Spinal cord (tissue), 10 donors: ENCODE measurements at places on chromosomes 6 and 20. TPM values are rescaled to one million over a fixed set of nuclear protein-coding genes. Genes with fewer than 3 reads are reported as not detected.

CLPSL1 gene
- total RNA-seq = not detected

ID4 gene
- 190 TPM for total RNA-seq

SCRT2 gene
- 0.40 TPM for total RNA-seq

POU5F1 gene
- total RNA-seq = 0.22 TPM

RNF144B gene
- 12.0 TPM for total RNA-seq

KCNK5 gene
- total RNA-seq = 7.4 TPM

OXT gene
- total RNA-seq = 0.33 TPM

MUCL3 gene
- total RNA-seq = not detected

NRSN1 gene
- 3.2 TPM for total RNA-seq

ANKRD6 gene
- 44.5 TPM for total RNA-seq

TOMM34 gene
- total RNA-seq = 10.8 TPM

TRIM10 gene
- 2.2 TPM for total RNA-seq

CFB gene
- 11.6 TPM for total RNA-seq

ENPP3 gene
- 0.99 TPM for total RNA-seq

MACROD2 gene
- 34.0 TPM for total RNA-seq

SH3BGRL2 gene
- 55.9 TPM for total RNA-seq

GRCh38 chr20:23640671-23641667 is 3.2 kb upstream of the CST3 start:
- H3K27me3 ChIP-seq = no peaks in the 10 kb centered on the region
- no peak overlapping the region for H3K4me3 ChIP-seq
- no peak overlapping the region for H3K27ac ChIP-seq

DNA sequence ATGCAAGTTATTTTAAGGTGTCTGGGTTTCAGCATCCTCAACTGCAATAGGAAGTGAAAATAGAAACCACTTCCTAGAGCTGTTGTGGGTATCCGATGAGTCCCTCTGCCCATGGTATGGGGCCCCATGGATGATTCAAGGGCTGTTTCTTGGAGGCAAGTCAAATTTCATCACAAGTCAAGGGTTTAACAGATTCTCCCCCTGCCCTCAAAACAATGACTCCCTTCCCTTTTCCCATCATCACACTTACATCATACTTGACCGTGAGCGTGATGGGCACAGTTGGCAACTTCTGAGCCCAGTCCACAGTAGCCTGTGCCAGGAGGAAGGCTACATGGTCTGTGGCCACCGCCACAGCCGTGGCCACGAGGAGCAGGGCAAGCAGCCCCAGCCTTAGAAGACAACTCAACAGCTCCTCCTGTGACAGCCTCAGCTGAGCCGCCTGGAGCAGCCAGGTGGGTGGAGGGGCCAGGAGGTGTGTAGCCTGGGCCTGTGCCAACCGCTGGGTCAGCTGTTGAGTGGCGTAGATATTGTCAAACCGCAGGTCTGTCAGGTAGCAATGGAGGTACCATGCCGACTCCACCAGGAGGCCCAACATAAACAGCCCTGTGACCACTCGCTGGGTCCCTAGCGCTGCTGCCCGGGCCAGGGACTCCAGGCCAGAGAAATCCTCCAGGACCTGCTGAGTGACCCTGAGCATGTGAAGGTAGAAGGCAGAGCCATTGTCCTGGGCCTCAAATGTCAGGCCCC is 5.2 kb downstream of the OCSTAMP start:
- DNase-seq = no peak
- H3K36me3 ChIP-seq = no peaks in the 10 kb centered on the region
- no peak overlapping the region for H3K4me3 ChIP-seq
- H3K27me3 ChIP-seq = no peaks in the 10 kb centered on the region
- H3K4me1 ChIP-seq = peaks cover 2% of the 10 kb centered on the region

DNA sequence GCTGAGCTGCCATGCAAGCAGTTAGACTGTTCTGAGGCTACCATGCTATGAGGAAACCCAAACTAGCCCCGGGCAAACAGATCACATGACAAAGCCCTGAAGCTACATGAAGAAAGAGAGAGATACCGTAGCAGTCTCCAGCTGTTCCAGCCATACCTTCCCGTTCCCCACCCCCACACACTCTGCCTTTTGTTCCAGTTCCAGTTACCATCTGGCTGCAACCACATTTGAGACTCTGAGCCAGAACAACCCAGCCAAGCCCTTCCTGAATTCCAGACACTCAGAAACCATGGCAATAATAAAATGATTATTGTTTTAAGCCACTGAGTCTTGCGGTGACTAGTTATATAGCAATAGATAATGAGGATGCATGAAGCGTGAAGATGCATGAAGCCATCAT is 28.3 kb downstream of the RIN2 start:
- no peak overlapping the region for H3K4me3 ChIP-seq
- no peak for DNase-seq
- H3K27ac ChIP-seq = no peak overlapping the region
- H3K4me1 ChIP-seq = peaks cover 14% of the 10 kb centered on the region
- H3K27me3 ChIP-seq = no peaks in the 10 kb centered on the region

GRCh38 chr20:14664101-14664500 is 326.7 kb upstream of the FLRT3 start:
- H3K36me3 ChIP-seq = no peaks in the 10 kb centered on the region
- H3K27me3 ChIP-seq = no peaks in the 10 kb centered on the region
- H3K27ac ChIP-seq = no peak overlapping the region
- no peak overlapping the region for H3K4me3 ChIP-seq

GRCh38 chr6:108594640-108595039 is 33.9 kb downstream of the FOXO3 start:
- H3K4me3 ChIP-seq = no peak overlapping the region
- no peaks in the 10 kb centered on the region for H3K27me3 ChIP-seq
- no peaks in the 10 kb centered on the region for H3K36me3 ChIP-seq

- no peak overlapping the region for H3K4me3 ChIP-seq
- H3K4me1 ChIP-seq = peaks cover 3% of the 10 kb centered on the region
- no peaks in the 10 kb centered on the region for H3K36me3 ChIP-seq
- no peak overlapping the region for H3K27ac ChIP-seq
Observed at GRCh38 chr6:52537001-52537753, 39.7 kb downstream of the TRAM2 start.

- no peak overlapping the region for H3K4me3 ChIP-seq
- no peaks in the 10 kb centered on the region for H3K36me3 ChIP-seq
- DNase-seq = no peak
- peaks cover 2% of the 10 kb centered on the region for H3K4me1 ChIP-seq
- no peak overlapping the region for H3K27ac ChIP-seq
Observed at GRCh38 chr6:2465336-2465735, 219.9 kb upstream of the GMDS start.

DNA sequence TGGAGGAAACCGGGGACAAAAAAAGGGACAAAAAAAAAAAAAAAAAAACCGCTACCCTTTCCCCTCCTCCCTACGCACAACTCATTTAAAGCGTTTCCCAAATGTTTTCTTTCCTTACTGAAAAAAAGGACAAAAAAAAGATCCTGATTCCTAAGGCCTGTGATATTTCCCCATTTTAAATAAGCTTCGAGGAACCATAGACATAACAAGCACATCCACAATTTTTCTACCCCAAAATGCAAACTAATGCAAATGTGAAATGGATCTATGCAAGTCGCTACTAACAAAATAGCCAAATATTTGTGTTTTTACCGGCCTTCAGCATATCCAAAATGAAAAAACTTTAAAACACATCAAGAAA is 1.4 kb upstream of the ZNF217 start:
- H3K4me1 ChIP-seq = no peaks in the 10 kb centered on the region
- H3K4me3 ChIP-seq = peak overlapping the region; percentile 81
- H3K27me3 ChIP-seq = no peaks in the 10 kb centered on the region
- peak overlapping the region; percentile 86 for H3K27ac ChIP-seq
- DNase-seq = peak; percentile 53

- H3K4me1 ChIP-seq = no peaks in the 10 kb centered on the region
- no peak overlapping the region for H3K4me3 ChIP-seq
- H3K27me3 ChIP-seq = no peaks in the 10 kb centered on the region
- no peak for DNase-seq
- H3K27ac ChIP-seq = no peak overlapping the region
- no peaks in the 10 kb centered on the region for H3K36me3 ChIP-seq
Observed at GRCh38 chr6:53311586-53311935, 37.2 kb downstream of the ELOVL5 start.

DNA sequence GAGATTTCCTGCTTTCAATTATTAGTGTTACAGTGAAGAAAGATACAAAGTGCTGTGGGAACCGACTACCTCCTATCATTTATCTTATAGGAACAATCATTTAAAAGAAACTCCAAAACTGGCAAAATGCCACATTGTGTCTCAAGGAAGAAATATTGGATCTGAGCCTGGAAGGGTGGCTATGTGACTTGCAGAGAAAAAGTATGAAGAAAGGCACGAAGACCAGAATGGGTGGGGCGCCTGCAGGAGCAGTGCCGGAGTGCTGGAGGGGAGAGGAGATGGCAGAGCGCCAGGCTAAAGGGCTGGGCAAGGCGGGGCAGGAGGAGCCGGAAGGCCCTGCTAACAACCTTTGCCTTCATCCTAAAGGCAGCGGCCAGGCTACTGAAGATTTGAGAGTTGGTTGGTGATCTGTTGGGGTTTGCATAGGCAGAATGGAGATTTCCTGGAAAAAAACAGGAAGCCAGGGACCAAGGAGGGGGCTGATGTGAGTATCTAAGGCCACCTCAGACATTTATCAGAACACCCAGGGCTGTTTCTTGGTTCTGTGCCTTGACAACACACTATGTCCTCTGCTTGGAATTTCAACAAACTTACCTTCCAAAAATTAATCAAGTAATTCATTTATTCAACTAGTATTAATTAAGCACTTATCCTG is 125.6 kb downstream of the MAFB start:
- H3K27ac ChIP-seq = no peak overlapping the region
- no peak for DNase-seq

DNA sequence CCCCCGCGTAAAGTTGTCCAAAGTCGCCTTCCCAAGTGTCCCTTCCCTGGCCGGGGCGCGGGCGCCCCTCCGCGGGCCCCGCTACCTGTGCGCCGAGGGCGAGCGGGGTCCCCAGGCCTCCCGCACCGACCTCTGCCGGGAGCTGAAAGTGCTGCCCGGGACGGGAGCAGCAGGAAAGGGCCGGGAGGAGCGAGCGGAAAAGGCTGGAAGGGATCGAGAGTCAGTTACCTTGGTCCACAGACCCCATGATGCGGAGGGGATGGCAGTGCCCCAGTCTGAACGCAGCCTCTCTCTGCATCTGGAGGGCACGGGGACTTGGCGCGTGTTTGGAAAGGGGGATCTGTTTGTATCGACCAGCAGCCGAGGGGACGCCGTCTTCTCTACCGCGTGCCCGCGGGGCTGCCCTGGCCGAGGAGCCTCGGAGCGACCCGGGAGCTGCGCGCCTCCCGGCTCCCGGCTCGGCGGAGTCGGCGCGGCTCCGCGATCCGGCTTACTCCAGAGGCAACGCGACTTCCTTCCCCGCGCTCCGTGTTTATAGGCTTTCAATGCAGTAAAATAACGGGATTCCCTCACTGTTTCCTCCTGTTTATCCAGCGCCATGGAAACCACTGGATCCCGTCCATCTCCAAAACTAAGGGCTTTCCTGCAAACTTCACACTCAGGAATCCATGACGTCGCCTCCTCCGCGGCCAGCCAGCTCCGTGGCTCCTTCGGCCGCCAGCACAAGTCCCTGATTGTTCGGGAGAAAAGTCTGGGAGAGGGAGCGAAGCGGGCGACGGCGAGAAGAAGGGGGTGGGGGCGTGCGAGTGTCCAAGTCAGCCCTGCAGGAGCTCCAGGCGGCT is 20.0 kb upstream of the NFATC2 start:
- peak overlapping the region; percentile 98 for H3K27ac ChIP-seq
- H3K36me3 ChIP-seq = no peaks in the 10 kb centered on the region
- peaks cover 32% of the 10 kb centered on the region for H3K27me3 ChIP-seq
- peak overlapping the region; percentile 49 for H3K4me3 ChIP-seq

GRCh38 chr6:52517502-52518278 is 59.2 kb downstream of the TRAM2 start:
- no peak overlapping the region for H3K4me3 ChIP-seq
- DNase-seq = peak; percentile 39
- H3K27me3 ChIP-seq = no peaks in the 10 kb centered on the region
- H3K4me1 ChIP-seq = peaks cover 14% of the 10 kb centered on the region
- H3K36me3 ChIP-seq = no peaks in the 10 kb centered on the region

DNA sequence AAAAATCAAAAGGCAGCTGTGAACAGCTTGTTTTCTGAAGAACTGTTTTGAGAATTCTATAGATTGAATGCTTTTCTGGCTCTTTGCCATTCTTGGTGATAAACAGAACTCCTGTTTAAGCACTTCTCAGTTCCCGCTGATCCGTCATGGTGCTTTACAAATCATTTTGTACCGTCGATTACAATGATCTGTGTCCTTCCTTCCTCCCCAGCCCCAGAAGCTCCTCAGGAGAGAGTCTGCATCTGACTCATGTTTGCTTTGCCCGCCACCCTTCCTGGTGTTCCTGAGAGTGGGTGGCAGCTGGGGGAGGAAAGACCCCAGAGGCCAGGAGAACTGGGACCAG is 538.6 kb upstream of the MARCKS start:
- H3K36me3 ChIP-seq = no peaks in the 10 kb centered on the region
- no peaks in the 10 kb centered on the region for H3K27me3 ChIP-seq
- H3K4me3 ChIP-seq = no peak overlapping the region

- H3K36me3 ChIP-seq = no peaks in the 10 kb centered on the region
- no peak overlapping the region for H3K4me3 ChIP-seq
- peaks cover 56% of the 10 kb centered on the region for H3K27me3 ChIP-seq
Observed at GRCh38 chr6:27268803-27269202, 21.3 kb downstream of the PRSS16 start.

GRCh38 chr6:162882801-162883481 is 155.2 kb downstream of the PACRG start:
- no peaks in the 10 kb centered on the region for H3K4me1 ChIP-seq
- H3K27ac ChIP-seq = no peak overlapping the region
- no peaks in the 10 kb centered on the region for H3K36me3 ChIP-seq
- no peak overlapping the region for H3K4me3 ChIP-seq
- H3K27me3 ChIP-seq = no peaks in the 10 kb centered on the region

DNA sequence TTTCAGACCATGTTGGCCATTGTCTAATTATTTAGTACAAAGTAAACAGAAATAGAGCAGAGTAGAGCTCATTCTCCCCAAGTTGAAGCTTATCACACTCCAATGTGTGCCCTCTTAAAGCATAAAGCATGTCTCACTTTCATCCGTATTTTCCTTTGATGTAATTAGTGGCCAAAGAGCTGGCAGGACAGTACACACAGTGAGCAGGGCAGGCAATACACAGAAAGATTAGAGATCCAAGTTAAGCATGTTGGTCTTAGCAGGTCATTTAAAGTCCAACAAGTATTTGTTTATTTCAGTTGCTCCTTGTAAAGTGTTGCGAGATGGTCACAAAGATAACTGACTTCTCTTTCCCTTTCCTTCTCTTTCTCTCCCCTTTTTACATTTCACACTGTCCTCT is 47.2 kb downstream of the RFX6 start:
- H3K4me3 ChIP-seq = no peak overlapping the region
- H3K27ac ChIP-seq = no peak overlapping the region
- no peaks in the 10 kb centered on the region for H3K4me1 ChIP-seq
- no peaks in the 10 kb centered on the region for H3K36me3 ChIP-seq
- DNase-seq = no peak

- H3K36me3 ChIP-seq = no peaks in the 10 kb centered on the region
- H3K27me3 ChIP-seq = peaks cover 3% of the 10 kb centered on the region
- H3K4me3 ChIP-seq = no peak overlapping the region
- no peak for DNase-seq
Observed at GRCh38 chr6:16766043-16766536, 4.8 kb upstream of the ATXN1 start.
